ENCODE measurements at places on chromosomes 1 and 21.
A peak's percentile ranks its signal among the peaks of the same experiment; 100 is the strongest.

DNA sequence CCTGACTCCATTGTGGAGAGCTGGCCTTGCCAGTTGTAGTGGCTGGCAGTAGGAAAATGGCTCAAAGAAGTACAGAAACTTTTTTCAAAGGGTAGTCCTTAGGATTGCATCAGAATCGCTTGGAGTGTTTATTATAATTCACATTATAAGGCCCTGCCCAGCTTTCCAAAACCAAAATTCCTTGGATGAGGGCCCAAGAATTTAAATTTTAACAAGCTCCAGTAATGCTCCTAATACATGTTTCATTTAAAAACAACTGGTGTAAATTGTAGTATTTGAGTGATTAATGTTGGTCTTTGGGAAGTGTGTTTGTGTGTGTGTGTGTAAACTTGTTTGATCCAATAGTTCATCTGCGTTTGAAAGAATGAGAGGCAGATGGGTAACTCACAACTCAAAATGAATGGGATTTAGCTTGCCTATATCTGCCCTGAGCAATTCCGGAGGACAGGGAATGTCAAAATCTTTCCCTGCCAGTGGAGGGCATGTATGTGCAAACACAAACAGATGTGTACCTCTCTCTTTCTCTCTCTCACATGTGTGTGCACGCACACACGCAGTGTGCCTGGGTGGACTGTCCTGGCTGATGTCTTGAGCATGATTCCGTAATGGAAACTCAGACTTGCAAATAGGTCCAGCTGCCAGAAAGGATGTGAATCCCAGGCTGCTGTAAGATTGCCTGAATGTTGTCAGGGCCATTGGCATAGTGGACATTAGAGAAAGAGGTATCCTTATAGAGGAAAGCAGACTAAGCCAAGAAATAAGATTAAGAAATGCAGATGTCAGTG is 293.1 kb downstream of the LMX1A start:
- H3K4me1 ChIP-seq, result no peaks in the 10 kb centered on the region
- H3K36me3 ChIP-seq, result no peaks in the 10 kb centered on the region
- peaks cover 2% of the 10 kb centered on the region for H3K27me3 ChIP-seq

- no peak overlapping the region for H3K4me3 ChIP-seq
- H3K4me1 ChIP-seq, result no peaks in the 10 kb centered on the region
- H3K36me3 ChIP-seq, result no peaks in the 10 kb centered on the region
- peaks cover 4% of the 10 kb centered on the region for H3K27me3 ChIP-seq
Measured at GRCh38 chr1:111361761-111362160, 65.8 kb downstream of the OVGP1 start.

- H3K27ac ChIP-seq, result no peak overlapping the region
- H3K4me1 ChIP-seq, result no peaks in the 10 kb centered on the region
Measured at GRCh38 chr1:32470991-32471694, 6.3 kb downstream of the ZBTB8B start.

- H3K4me1 ChIP-seq, result no peaks in the 10 kb centered on the region
- DNase-seq, result no peak
- H3K36me3 ChIP-seq, result no peaks in the 10 kb centered on the region
- H3K27ac ChIP-seq, result no peak overlapping the region
- peaks cover 5% of the 10 kb centered on the region for H3K27me3 ChIP-seq
Measured at GRCh38 chr1:248189026-248189425, 8.0 kb upstream of the OR2M3 start.

- H3K4me3 ChIP-seq, result no peak overlapping the region
- no peaks in the 10 kb centered on the region for H3K27me3 ChIP-seq
Measured at GRCh38 chr21:16115461-16115860, 385.7 kb downstream of the USP25 start.

- no peak for DNase-seq
- H3K4me1 ChIP-seq, result no peaks in the 10 kb centered on the region
- H3K36me3 ChIP-seq, result no peaks in the 10 kb centered on the region
Measured at GRCh38 chr1:205049479-205049878, 6.5 kb downstream of the CNTN2 start.

DNA sequence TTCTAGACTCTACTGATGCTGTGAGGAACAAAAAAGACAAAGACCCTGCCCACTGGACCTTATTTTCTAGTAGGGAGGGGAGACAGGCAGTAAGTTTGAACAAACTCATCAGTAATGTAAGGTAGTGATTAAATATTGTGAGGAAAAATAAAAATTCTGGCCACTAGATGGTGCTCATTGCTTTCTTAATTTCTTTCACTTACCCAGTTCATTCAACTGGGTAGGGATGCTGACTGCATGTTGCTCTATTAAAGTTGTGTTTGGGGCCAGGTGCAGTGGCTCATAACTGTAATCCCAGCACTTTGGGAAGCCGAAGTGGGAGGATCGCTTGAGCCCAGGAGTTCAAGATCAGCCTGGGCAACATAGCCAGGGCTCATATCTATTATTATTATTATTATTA is 6.3 kb upstream of the KYAT3 start:
- H3K36me3 ChIP-seq, result peaks cover 8% of the 10 kb centered on the region
- no peak overlapping the region for H3K4me3 ChIP-seq
- no peak overlapping the region for H3K27ac ChIP-seq

- H3K27me3 ChIP-seq, result no peaks in the 10 kb centered on the region
- peak overlapping the region; percentile 96 for H3K27ac ChIP-seq
- peak overlapping the region; percentile 50 for H3K4me3 ChIP-seq
- H3K36me3 ChIP-seq, result peaks cover 21% of the 10 kb centered on the region
- peak; percentile 41 for DNase-seq
Measured at GRCh38 chr1:206739411-206740076, 31.0 kb upstream of the IL19 start.

GRCh38 chr1:37255136-37255795 is 219.1 kb upstream of the ZC3H12A start:
- no peaks in the 10 kb centered on the region for H3K36me3 ChIP-seq
- H3K4me1 ChIP-seq, result no peaks in the 10 kb centered on the region
- H3K27ac ChIP-seq, result no peak overlapping the region

DNA sequence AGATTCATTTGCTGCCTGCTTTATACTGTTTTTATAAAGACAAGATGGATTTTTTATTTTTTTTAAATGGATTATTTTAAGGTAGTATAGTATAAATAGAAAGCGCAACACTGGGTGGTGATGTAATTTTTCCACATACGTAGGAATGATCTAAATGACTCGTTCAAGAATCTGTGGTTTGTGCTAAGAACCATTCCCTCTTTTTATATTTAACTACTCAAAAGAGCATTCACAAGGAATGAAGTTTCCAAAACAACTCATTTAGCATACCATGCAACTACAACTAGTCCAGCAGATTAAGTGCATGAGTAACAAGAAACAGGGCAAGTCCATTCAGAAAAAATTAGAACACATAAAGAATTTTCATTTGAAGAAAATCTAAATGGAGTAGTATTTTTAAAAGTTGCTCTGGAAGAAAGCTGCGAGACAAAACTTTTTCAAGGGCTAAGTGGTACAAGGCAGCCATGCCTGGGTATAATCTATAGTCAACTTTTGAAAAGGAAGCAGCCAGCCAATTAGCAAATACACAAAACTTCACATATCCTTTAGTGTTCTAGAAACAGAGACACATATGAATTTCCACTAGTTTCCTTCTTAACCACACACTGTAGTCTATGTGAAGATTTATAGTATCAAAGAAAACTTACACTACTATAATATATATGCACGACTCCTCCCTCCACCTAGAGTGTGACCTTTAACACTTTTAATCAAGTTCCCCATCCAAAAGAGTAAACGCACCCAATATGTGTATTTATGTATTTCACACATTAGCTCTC is 23.4 kb downstream of the GTF2B start:
- peaks cover 19% of the 10 kb centered on the region for H3K36me3 ChIP-seq
- peaks cover 60% of the 10 kb centered on the region for H3K4me1 ChIP-seq

DNA sequence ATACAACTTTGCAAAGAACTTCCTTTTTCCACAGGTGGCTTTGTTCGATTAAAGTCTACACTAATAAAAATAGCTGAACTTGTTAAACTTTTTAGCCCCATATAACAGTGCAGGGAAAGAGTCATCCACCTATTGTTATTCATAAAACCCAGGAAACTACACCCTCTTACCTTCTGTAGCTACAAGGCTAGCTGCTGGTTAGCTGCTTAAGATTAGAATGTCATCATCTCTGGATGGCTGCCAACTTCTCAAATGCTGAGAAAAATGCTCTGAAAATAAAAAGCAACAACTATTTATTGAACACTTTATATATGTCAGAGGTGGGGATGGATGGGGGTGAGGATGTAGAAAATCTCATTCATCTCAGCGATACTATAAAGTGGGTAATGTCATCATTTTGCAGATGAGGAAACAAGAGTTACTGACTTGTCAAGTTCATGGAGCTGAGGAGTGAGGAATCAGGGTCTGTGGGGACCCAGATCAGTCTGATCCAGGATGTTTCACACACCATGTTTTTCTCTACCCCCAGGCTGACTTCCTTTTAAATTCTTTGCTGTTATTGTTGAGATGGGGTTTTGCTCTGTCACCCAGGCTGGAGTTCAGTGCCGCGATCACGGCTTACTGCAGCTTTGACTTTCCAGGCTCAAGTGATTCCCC is 17.1 kb downstream of the ATP5PF start:
- DNase-seq, result no peak
- no peak overlapping the region for H3K27ac ChIP-seq
- H3K36me3 ChIP-seq, result peaks cover 22% of the 10 kb centered on the region
- H3K4me3 ChIP-seq, result no peak overlapping the region
- no peaks in the 10 kb centered on the region for H3K4me1 ChIP-seq
- H3K27me3 ChIP-seq, result no peaks in the 10 kb centered on the region

DNA sequence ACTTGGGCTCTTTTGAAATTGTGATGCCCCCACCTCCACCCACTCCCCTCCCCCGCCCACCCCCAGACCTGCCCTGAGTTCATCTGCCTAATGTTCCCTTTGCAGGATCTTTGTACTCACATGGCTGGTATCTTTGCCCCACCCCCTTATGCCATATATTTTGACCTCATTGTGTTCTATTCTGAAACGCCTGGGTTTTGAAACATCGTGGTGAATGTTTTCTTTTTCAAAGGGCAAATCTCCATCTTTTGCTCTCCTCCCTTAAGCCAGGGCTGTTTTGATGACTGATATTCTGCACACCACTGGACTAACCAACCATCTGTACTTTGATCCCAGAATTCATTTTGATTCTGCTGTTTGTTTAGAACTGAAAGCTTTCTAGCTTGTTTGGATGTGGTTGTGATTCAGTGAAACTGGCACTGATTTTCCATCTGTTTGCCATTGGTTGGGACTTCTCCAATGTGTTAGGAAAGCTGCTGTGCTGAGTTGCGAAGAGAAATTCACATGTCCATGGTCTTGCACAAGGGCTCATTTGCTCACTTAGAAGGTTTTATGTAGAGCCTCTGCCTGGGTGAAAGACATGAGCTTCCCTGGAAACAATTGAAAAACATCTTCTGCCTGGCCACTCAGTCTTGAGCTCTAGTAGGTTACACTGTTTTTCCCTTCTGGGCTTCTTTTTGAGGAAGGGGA is 16.5 kb downstream of the SMAP2 start:
- H3K36me3 ChIP-seq, result peaks cover 47% of the 10 kb centered on the region
- no peaks in the 10 kb centered on the region for H3K27me3 ChIP-seq

- H3K27ac ChIP-seq, result no peak overlapping the region
- H3K36me3 ChIP-seq, result no peaks in the 10 kb centered on the region
- peaks cover 4% of the 10 kb centered on the region for H3K4me1 ChIP-seq
- H3K4me3 ChIP-seq, result no peak overlapping the region
Measured at GRCh38 chr21:45376459-45377324, 28.3 kb upstream of the COL18A1 start.

DNA sequence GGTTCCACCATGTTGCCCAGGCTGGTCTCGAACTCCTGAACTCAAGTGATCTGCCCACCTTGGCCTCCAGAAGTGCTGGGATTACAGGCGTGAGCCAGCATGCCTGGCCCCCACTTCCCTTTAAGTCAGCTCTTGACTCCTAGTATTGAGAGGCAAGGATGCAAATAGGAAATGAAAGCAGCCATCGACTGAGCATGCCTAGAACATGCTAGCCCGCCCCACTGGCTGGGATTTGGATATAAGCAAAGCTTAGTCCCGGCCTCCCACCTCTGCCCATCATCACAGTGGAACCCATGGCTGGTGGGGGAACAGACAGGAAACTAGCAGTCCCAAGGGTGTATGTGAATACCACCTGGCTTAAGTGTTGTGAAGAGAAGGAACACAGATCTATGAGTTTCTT is 10.5 kb downstream of the C1orf167 start:
- H3K36me3 ChIP-seq, result no peaks in the 10 kb centered on the region
- no peak overlapping the region for H3K4me3 ChIP-seq
- H3K4me1 ChIP-seq, result no peaks in the 10 kb centered on the region
- H3K27me3 ChIP-seq, result peaks cover 2% of the 10 kb centered on the region

GRCh38 chr1:209305221-209305954 is 278.1 kb upstream of the CAMK1G start:
- no peaks in the 10 kb centered on the region for H3K4me1 ChIP-seq
- no peak overlapping the region for H3K4me3 ChIP-seq
- no peaks in the 10 kb centered on the region for H3K36me3 ChIP-seq
- peaks cover 5% of the 10 kb centered on the region for H3K27me3 ChIP-seq
- DNase-seq, result no peak
- H3K27ac ChIP-seq, result no peak overlapping the region

- no peaks in the 10 kb centered on the region for H3K36me3 ChIP-seq
- no peak overlapping the region for H3K4me3 ChIP-seq
- no peaks in the 10 kb centered on the region for H3K27me3 ChIP-seq
- DNase-seq, result peak; percentile 10
- H3K27ac ChIP-seq, result peak overlapping the region; percentile 66
Measured at GRCh38 chr1:178607718-178608408, 95.0 kb downstream of the TEX35 start.
